ENCODE measurements at places on chromosomes 6 and 20.

DNA sequence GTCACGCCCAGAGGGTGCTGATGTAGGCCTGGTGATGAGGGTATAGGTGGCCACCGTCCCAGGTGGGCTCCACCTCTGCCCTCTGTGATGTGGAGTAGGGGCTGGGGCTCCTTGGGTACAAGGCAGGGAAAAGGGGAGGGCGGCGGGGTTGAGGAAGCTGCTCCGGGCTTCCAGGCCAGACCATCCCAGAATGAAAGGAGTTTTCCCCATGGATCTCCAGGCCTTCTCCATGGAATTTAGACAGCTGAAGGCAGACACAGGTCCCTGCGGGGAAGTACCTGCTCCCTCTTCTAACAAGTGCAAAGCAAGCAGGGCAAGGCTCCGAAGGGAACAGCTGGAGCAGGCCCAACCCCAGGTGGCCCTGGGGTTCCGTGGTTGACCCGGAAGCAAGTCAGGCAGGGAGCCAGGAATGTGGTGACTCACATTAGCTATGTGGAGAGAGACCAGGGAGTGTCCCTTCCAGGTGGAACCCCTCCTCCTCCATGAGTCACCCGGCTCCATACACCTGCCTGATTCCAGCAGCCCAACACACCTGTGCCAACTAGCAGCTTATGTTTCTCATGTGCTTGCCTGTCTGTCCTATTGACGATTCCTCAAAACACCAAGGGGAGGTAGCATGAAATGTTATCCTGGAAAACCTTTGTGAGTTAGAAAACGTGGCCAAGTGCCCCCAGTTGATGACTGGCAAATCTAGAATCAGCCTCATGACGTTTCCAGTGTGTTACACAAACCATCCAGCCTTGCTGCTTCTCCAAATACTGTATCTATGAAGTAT is 59.7 kb upstream of the SNX9 start:
- no peak for DNase-seq

- DNase-seq = peak; percentile 36
Observed at GRCh38 chr6:129500958-129501739, 208.8 kb downstream of the ARHGAP18 start.

DNA sequence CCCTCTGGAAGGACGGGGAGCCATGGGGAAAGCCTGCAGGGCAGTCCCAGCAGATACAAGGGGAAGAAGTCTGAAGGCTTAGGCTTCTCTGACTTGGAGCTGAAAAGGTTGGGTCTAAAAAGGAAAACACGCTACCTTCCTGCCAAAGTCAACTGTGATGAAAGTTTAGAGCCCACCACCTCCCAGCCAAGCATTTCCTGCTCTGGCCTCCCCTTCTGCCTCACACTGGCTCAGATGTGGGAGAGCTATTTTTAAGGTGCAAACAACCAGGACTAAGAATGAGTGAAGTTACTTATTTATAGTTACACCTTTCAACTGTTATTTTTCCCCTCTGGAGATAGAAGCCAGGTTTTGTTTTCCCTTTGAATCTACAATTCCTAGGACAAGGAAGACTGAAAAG is 21.2 kb downstream of the NEDD9 start:
- no peak for DNase-seq

- DNase-seq = no peak
Observed at GRCh38 chr6:22083119-22083518, 213.7 kb downstream of the PRL start.

DNA sequence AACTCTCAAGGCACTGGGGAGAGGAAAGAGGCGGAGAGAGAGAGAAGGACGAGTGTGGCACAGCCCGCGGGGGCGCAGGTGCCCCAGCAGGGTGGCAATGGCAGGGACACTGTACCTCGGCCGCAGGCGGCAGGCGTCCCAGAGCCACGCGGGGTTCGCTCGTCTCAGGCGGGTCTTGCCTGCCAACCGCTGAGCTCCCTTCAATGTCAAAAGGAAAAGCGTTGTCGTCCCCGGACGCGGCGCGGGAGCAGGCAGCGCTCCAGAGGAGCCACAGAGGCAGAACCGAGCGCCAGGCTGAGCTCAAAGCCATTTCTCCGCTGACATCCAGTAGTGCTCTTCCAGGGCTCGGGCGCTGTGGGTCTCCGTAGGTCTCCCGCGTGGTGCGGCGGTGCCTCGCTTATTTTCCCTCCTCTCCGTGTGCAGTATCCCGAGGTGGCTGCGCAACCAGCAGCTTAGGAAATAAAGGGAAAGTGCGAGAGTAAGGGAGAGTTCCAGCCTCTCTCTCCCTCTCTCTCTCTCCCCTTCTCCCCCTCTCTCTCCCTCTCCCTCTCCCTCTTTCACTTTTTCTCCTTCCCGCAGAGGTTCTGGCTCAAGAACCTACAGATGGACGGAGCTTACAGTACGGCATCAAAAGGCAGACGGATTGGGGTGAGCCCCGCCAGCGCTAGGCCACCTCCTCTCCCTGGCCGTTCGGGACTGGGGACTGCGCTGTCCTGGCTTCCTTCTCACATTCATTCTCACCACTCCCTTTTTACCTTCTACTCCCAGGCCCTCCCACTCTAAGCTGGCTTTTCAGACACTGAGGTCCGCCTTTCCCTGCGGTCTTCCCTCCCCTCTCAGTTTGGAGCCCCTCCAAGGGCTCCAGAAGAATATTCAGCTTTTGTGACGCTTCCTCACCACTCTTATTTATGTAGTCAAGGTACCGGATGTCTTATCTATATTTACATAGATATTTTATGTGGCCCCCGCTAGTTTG is at the start of gene LAMA4:
Gene LAMA4 (minus strand): TSS at position 727 of the 976 bp plus-strand sequence. CDS start 417 bp downstream, at position 310.
- DNase-seq = peak; percentile 19

DNA sequence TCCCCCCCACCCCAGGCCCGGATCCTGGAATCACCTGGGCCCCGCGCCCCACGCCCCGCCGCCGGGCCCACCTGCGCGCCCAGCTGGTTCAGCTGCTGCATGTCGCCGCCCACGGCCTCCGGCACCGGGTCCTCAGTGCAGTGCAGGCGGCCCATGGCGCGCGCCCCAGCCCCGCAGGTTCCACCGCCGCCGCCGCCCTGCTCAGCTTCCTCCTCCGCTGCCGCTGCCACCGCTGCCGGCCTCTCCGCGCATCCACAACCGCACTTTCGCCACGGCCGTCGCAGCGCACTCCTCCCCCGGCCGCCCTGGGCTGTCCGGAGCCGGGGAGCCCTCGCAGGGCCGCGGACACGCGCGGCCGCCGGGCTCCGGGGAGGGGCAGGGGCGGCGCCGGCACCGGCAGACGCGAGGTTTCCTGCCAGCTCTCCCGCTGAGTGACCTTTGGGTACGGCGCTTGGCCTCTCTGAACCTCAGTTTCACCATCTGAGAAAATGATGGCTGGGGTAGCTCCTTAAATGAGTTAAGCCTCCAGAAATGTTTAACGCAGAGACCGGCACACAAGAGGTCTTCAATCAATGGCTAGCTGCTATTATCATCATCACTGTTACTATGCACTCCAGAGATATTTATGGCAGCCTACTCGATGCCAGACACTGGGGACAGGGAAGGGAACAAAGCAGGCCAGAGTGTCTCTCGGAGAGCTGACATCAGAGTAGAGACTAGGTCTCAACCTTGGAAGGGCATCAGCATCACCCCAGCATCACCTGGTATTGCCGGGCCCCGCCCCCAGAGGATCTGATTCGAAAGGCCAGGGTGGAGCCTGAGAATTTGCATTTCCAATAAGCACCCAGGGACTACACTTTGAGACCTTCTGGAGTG is at the start of gene COMMD7:
Gene COMMD7 (minus strand): TSS at position 231 of the 876 bp plus-strand sequence. CDS start 76 bp downstream, at position 155.
- DNase-seq = peak; percentile 80

- no peak for DNase-seq
Observed at GRCh38 chr6:117666881-117667280, 8.4 kb upstream of the NUS1 start.

DNA sequence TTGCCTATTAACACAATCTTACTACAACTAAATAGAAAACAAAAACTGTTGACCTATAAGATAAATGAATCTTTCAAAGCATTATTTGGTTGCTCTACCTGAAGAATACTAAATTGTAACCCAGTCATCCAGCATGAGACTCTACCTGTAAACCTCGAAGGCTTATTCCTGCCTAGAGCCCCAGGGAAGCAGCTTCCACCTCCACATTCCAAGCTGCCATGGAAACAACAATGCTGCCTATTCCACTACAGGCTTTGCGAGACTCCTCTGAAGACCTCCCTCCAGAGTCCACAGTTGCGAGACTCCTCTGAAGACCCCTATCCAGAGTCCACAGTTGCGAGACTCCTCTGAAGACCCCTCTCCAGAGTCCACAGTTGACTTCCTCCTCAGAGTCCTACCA is 15.7 kb downstream of the GMDS start:
- no peak for DNase-seq

- no peak for DNase-seq
Observed at GRCh38 chr6:12666886-12667285, 49.7 kb upstream of the PHACTR1 start.

GRCh38 chr6:144637541-144637940 is 352.4 kb downstream of the UTRN start:
- DNase-seq = no peak

- DNase-seq = no peak
Observed at GRCh38 chr6:20660534-20660933, 126.3 kb downstream of the CDKAL1 start.

DNA sequence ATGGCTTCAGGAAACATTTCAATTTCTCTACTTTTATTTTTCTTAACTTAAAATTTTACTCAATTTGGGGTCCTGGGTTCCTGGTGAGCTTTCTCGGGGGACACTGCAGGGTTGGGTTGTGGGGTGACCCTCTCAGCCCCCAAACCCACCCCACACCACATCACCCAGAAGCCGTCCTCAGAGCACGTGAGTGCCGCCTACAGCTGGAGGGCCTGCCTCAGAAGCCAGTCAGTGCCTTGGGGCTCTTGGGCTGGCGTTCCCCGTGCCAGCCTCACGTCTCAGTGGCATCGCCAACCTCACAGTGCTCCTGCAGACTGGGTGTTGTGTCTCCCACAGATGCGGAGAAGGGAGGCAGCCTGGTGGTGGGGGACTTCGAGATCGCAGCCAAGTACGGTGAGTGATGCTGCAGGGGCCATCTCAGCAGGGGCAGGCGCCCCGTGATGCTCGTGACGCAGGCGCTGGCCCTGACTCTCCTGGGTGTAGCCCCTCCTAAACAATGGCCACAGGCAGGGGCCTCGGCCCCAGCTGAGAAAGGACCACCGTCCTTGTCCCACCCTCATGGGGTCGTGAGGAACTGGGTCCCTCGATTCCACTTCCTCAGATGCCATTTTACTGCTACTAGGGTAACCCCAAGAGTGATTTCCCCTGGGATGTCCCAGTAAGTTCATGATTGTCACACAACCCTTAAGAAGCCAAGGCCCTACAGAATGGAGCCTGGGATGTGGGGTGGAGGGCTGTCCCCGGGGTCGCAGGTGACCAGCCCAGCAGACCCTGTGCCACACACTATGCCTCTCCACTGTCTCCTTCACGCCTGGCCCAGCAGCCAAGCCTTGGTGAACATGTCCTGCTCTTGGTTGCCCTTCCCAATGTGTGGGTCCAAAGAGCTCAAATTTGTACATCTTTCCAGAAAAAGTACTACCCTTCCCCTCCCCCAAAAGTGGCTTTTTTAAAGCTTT is 23.8 kb upstream of the PYGB start:
- DNase-seq = no peak

GRCh38 chr6:160767647-160768019 is 65.6 kb downstream of the PLG start:
- no peak for DNase-seq

DNA sequence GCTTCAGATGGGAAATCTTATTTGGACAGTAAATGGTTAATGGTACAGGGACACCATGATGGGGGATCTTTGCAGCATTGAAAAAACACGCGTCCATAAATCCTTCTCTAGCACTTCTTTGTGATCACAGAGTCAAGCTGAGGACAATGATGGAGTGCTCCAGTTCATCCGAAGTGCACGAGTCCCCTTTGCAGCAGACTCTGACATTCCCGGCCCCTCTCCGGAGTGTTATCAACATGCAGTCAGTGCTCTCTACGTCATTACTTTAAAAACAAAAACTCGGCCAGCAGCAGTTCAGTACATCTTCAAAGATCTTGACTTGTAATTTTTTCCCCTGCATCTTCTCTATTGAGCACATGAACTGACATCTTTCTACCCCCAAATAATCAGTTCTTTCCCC is 185.5 kb upstream of the AKAP12 start:
- DNase-seq = no peak

DNA sequence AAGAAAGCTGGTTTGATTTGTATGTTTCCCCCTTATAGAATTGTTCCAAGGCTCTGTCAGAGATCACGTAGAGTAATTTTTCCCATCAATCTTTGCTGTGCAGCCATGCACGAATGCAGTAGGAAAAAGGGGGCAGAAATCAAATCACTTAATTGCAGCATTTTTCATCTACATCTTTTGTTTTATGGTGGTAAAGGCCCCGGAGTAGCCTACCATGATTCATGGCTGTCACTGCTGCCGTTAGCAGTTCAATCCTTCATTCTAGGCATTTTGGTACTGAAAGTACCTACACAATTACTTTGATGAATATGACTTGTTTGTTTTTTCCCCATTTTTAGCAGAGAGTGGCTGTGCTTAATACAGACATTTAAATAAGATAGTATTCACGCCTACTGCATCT is 631.9 kb upstream of the MMS22L start:
- DNase-seq = no peak
